ENCODE measurements at places on chromosomes 7 and 10.

DNA sequence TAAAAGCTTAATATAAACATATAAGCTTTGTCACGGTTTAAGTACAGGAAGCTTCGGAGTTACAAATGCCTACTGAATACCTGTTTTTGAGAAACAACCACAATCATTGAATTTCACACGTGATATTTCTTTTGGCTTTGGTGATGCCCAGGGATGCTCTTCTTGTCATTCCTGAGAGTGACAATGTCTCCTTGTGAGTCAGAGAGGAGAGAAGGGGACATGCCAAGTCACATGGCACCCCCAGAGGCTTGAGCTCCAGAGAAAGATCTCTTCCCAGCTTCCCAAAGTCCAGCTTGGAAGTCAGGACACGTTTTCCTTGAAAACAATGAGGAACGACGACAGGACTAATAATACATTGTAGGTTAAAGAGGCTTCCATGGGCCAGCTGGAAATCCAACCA is 242.4 kb downstream of the ARHGAP21 start:
- no peak for DNase-seq

DNA sequence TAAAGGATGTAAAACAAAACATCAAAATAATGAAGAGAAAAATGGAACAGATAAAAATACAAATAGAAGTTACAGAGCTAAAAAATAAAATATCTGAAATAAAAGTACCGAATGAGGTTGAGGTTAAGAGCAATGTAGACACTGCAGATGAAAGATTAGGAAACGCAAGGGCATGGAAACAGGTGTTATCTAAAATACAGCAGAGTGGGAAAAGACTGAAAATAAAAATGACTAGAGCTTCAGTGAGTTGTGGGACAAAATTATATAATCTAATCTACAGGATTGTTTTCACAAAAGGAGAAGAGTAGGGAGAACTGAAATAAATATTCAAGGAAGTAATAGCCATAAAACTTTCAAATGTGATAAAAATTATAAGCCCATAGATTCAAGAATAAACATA is 123.8 kb downstream of the PTEN start:
- no peak for DNase-seq

DNA sequence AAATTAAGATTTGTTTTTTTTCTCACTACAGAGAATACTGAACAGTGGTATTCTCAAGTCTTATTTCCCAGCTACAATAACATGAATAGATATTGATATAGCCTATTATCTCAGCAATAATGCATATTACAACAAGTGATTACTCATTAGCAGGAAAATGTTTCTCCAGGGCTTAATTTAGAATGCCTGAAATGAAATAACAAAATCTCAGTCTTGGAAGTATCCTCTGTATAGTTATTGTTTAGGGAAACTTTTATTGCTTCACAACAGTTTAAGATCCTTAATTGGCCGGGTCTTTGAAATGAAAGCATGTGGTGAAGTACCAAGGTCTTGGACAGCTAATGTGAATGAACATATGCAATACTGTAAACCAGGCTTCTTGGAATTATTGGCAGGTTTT is 79.1 kb upstream of the ZEB1 start:
- no peak for DNase-seq

- no peak for DNase-seq
Measured at GRCh38 chr10:132788180-132788830, 2.4 kb upstream of the NKX6-2 start.

DNA sequence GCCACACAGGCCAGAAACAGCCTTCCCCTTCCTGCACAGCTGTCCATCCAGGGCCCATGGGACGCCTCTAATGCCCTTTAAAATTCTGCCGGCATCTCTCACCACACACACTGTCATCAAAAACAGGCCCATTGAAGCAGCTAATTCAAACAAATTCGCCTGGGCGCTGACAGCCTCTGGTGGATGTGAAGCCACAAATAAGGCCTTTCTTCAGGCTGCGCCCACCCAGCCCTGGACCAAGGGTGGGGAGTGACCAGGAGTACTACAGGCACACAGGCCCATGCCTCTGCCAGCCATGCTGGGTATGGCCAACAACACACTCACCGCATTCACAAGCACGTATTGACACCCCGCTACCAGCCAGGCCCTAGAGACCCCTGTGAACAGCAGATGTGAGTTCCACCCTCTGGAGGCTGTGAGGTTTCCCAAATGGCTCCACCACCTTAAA is 54.6 kb downstream of the SLIT1 start:
- DNase-seq = no peak

Data from activated CD4-positive, alpha-beta T cell treated with anti-CD3 and anti-CD28 coated beads, Interleukin-10, Interleukin-2, amounts not matched to agents 100 ng/mL and 50 ng/mL, durations not matched to agents 16 hours and 8 hours (primary cell).